ENCODE measurements at places on chromosomes 2 and 18.
A peak's percentile ranks its signal among the peaks of the same experiment; 100 is the strongest.

GRCh38 chr18:32549248-32550110, 78.8 kb upstream of the GAREM1 start:
- peak; percentile 42 for DNase-seq

DNA sequence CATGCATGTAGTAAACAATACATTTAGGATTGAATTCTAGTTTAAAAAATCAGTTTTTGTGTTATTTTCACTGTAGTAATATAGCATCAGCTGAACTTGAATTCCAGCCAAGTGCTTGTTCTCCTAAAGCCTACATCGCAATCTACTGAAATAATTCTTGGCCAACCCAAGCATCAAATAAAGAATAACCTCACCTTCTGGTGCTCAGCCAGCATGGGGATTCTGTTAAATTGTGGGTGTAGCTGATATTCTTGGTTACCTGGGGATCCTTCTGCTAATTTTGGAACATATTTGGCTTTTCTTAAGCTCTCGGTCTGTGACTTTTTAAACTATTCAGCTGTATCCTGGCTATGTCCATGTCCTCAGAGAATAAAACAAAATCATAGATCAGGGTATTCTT, 248.8 kb downstream of the NRXN1 start:
- DNase-seq, result no peak

- no peak for DNase-seq
Observed at GRCh38 chr2:229910832-229911412, 10.9 kb downstream of the TRIP12 start.

GRCh38 chr2:71358931-71359671, 27.5 kb downstream of the ZNF638 start:
- no peak for DNase-seq

DNA sequence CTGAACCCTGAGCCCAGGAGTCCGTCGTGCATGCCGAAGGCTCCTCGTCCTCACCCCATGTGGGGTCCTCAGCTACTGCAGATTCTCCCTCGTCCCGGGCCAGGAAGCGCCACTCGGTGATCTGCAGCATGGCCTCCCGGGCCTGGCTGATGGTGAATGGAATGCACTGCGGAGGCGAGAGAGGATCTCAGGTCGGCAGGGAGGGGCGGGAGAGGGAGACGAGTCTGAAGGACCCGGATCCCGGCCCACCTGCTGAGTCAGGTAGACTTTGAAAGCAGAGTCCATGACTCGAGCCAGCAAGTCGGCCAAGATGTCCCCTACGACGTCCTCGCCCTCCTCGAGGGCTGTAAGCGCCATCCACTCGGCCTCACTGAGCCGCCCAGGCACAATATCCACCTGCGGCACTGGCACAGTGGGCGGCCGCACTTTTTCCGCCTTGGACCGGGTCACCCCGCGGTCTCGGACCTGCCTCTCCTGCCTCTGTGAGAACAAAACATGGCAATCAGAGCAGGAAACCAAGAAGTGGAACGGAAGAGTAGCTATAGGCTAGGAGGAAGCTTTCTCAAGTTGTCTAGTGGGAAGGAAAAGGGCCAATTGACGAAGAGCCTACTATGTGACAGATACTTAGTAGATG, 5.5 kb downstream of the C2orf81 start:
- DNase-seq, result peak; percentile 16

DNA sequence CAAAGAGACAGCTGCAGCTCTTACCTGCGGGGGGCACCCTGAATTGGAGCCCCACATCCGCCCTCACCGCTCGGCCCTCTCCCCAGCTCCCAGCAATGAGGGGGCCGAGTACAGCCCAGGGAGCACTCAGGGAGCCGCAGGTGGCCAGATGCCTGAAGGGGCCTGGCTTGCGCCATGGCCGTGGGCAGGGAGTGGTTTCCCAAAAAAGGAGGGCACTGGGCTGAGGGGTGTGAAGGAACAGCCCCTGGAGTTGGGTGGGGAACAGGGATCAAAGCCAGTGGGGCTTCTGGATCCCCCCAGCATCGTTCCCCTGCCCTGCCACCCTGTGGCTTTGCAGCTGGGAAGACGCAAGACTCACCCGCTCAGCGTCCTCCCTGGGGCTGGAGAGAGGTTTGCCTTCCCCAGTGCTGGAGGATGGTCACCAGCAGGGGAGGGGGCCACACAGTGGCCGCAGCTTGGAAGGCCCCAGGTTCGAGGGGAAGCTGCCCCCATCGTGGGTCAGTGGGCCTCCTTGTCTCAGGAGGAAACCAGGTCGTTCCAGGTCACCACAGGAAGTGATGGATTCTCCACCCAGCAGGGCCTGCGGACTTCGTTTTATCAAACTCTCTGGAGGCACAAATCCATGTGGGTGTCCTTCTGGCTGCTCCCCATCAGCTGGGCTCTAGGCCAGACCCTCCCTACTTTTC, 68.2 kb upstream of the HPCAL1 start:
- DNase-seq, result no peak

DNA sequence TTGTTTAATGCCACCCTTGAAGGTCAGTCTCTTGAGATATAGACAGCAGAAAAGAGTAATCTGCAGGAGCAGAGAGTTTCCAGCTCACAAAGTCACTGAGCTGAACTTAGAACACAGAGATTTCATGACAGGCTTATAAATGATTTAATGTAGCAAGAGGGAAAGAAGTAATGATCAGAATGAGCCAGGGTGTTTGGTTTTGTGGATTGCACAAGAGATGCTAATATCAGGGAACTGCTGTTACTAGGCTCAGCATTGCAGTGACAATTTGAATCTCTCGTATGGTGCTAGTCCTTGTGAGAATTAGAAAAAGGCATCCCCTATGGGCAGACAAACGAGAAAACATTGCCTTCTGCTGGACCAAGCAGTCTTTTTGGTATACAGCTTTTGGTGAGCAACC, 61.7 kb upstream of the ITGB6 start:
- DNase-seq, result no peak

- no peak for DNase-seq
Observed at GRCh38 chr2:218367415-218368149, 10.9 kb downstream of the CATIP start.

GRCh38 chr2:130915149-130915548, 78.4 kb downstream of the ARHGEF4 start:
- no peak for DNase-seq

GRCh38 chr2:184555352-184555751, 43.0 kb upstream of the ZNF804A start:
- DNase-seq, result no peak

DNA sequence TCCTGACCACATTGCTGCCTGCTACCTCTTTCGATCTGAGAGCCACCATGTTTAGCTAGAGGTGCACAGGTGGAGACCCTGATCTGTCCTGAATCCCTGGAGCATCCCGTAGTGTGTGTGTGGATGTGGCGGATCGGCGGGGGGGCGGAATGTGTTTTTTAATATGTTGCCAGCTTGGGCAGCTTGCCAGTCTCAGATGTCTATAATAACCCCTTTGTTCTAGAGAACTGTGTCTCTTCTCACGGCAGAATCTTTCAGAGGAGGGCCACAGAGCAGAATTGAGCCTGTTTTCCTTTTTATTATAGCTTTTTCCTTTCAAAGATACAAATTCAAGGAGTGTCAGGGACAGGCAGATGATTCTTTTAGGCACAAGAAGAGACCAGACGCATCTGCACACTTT, 934.1 kb upstream of the KLHL29 start:
- no peak for DNase-seq

DNA sequence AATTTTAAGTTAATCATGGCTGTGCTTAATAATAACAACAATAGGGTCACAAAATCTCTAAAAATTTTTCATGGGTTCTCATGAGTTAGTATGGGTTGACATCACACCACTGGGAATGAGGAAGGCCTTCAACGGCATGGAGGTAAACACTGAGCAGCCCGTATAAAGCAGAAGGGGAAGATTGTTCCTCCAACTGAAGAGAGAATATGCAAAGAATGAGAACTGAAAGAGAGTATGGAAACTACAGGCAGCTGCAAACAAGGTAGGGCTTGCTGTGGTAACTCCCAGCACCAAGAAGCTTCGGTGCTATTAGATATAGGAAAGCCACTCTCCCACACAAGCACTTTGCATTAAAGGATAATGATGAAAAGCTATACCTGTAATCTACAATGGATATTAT, 1242.3 kb upstream of the CELF4 start:
- DNase-seq, result no peak

GRCh38 chr2:99597616-99598015, 107.8 kb upstream of the REV1 start:
- DNase-seq, result no peak

- DNase-seq, result no peak
Observed at GRCh38 chr2:8260213-8260612, 421.6 kb upstream of the ID2 start.

GRCh38 chr18:22505141-22505591, 87.5 kb upstream of the CTAGE1 start:
- DNase-seq, result no peak

DNA sequence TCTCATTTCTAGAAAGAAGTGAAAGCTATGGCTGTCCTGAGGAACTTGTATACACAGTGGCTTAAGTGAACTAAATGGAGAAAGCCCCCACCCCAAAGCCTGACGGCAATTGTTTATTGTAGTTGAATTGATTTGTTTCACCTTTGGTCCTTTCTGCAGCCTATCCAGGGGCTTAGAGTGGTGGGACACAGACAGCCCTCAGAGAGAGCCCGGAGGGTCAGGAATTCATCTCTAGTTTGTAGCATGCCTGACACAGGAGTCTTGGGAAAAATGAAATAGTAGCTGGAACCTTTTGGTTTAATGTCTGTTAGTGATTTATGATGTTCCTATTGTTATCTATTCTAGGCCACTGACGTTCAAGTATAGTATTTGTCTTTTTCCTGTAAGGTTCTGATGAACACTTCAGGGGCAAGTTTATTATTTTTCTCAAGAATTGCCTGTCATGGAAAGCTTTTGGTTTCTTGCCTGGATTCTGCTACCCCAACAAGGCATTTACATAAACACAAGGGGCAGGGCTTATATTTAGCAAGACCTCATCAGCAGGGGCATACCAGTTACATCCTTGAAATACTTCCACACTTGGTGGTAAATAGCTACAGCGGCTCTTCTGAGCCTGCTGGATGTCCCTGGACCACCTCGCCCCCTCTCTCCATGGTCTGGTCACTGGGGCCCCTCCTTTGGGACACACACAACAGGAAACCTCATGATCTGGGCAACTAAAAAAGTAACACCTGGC, 44.4 kb downstream of the KCNE4 start:
- peak; percentile 1 for DNase-seq

- DNase-seq, result no peak
Observed at GRCh38 chr2:108414945-108415344, 34.1 kb upstream of the GCC2 start.

GRCh38 chr2:225842939-225843338, 443.4 kb downstream of the NYAP2 start:
- DNase-seq, result no peak

GRCh38 chr2:74425523-74425922, 4.0 kb downstream of the WDR54 start:
- DNase-seq, result no peak

- DNase-seq, result no peak
Observed at GRCh38 chr2:119197529-119198239, 25.9 kb upstream of the STEAP3 start.

DNA sequence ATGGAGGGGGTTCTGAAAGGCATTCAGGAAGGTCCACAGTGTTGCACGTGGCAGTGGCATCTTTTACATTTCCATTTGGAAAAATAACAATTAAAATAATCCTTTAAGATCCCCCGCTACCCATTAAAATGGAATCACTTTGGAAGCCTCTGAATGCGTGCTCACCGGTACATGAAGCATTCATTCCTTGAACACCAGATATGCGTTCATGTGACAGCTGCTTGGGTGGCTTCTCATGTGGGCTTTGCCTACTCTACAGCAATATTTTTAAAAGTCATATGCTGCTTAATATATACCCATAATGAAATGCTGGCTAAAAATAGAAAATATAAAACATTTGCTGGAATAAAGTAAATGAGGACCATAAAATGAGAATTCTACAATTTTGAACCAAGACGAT, 14.4 kb upstream of the HAAO start:
- DNase-seq, result no peak

- no peak for DNase-seq
Observed at GRCh38 chr2:105836840-105837692, 92.4 kb downstream of the NCK2 start.

DNA sequence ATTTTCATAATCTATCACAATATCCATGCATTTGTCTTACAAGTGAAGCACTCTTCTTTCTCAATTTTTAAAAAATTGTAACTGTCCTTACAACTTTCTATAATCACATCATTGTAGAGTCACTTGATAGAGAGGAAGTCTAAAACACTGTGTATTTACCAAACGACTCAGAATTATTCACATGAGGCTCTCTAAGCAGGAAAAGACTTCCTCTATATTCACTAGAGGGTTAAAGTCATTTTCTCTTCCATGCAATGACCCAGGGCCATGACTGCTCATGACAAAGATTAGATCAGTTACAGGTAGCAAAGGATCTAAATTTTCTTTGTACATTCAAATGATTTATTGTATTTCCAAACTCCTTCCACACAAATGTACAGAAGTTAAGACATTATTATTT, 9.0 kb upstream of the SLC1A4 start:
- no peak for DNase-seq

DNA sequence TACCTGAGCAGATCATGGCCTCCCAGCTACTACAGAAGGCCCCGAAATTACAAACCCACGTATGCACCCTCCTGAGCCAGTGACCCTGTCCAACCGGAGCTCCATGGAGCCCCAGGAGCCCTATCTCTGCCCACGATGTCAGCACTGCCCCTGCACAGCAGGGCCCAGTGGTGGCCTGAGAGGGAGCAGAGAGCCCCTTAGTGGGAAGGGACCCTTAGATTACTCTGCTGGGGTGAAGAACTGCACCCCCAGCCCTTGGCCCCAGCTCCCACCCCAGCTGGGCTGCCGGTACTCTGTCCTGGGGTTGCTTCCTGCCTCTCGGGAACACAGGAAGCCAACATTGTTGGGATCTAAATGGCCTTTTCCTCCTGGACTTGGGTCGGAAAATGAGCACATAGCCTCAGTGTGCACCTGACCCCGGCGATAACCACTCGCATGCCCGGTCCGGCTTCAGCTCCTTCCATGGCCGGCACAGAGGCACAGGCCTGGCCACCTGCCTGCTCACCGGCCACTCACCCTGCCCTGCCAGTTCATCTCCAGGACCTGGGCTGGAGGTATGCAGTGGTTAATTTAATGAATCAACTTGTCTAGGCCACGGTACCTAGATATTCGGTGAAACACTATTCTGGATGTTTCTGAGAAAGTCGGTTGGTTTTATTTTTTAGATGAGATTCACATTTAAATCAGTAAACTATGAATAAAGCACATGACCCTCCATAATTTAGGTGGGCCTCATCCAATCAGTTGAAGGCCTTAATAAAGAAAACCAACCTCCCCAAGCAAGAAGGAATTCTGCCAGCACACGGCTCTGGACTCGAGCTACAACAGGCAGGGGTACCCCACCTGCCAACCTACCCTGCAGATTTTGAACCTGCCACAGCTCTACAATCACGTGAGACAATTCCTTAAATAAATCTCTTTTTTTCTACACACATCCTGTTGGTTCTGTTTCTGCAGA, 19.2 kb downstream of the TNS1 start:
- no peak for DNase-seq

DNA sequence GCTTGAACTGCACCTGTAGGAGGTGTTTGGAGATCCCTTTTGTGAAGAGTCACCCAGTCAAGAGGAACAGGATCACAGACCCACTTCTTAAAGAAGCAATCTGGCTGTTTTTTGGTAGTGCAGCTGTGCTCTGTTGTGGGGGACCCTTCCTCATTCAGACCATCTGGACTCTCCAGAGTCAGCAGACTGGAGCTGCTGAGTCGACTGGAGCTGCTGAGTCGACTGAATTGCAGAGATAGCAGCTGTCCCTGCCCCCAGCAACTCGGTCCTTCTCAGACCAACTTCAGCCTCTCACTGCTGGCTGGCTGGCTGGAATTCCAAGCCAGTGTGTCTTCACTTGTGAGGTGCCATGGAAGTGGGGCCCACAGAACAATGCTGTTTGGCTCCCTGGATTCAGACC, 56.8 kb downstream of the GTF3C3 start:
- DNase-seq, result no peak

All from DMS153 (cell line).